HCT116 (cell line): ENCODE measurements at places on chromosomes 16 and 17. TPM values are rescaled to one million over a fixed set of nuclear protein-coding genes. Genes with fewer than 3 reads are reported as not detected.

Gene STAT3
- 61.0 TPM for total RNA-seq

Gene MNT
- total RNA-seq, result 37.0 TPM

Gene KRTAP4-1
- total RNA-seq, result not detected

Gene KIF22
- 155 TPM for total RNA-seq

- no peak for DNase-seq
- no peaks in the 10 kb centered on the region for H3K27me3 ChIP-seq
- H3K4me1 ChIP-seq, result peaks cover 4% of the 10 kb centered on the region; the same call in 1 of the 2 replicates
- no peak overlapping the region; the same call in 1 of the 2 replicates for H3K4me3 ChIP-seq
- H3K36me3 ChIP-seq, result no peaks in the 10 kb centered on the region
- no peak overlapping the region for H3K27ac ChIP-seq
Measured at GRCh38 chr17:10278218-10278617, 79.8 kb upstream of the GAS7 start.

- H3K4me1 ChIP-seq, result peaks cover 19% of the 10 kb centered on the region
- no peaks in the 10 kb centered on the region for H3K27me3 ChIP-seq
- H3K4me3 ChIP-seq, result no peak overlapping the region
- DNase-seq, result no peak
Measured at GRCh38 chr17:65554553-65555223, 6.8 kb downstream of the AXIN2 start.

DNA sequence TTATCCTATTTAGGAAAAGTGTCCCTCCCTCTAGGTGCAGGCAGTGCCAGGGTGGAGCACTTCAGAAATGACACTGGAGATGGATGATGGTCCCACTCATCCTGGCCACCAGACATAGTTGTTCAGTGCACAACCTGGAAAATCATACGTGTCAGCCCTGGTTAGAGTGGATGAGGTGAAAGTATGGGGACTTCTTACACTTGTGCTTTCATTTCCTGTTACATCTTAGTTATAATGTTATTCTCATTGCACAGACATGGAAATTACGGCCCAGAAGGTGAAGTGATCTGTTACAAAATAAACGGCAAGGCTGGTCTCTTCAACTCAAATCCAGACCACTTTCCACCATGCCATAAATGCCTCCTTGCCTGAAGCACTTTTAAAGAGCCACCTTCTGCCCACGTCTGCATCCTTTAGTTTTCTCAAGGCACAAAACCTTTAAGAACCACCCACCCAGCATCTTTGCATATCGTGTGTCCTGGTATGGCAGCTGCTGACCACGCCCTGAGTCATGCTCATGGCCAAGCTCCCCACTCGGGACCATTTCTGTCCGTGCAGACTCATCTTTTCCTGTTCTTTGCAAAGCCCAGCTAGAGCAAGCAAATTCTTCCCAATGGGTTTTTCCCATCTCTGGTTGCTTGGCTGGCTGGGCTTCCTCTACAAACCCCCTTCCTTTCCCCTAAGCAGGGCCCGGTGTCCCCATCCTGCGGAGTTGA lies 22.4 kb downstream of the TBC1D3B start:
- H3K36me3 ChIP-seq, result no peaks in the 10 kb centered on the region
- H3K4me3 ChIP-seq, result no peak overlapping the region
- H3K27ac ChIP-seq, result no peak overlapping the region
- peaks cover 13% of the 10 kb centered on the region; the same call in 1 of the 2 replicates for H3K27me3 ChIP-seq

- no peaks in the 10 kb centered on the region for H3K27me3 ChIP-seq
- H3K27ac ChIP-seq, result no peak overlapping the region
- H3K4me1 ChIP-seq, result peaks cover 18% of the 10 kb centered on the region
- H3K36me3 ChIP-seq, result no peaks in the 10 kb centered on the region
- no peak overlapping the region for H3K4me3 ChIP-seq
- DNase-seq, result no peak
Measured at GRCh38 chr17:37714897-37715296, 30.0 kb downstream of the HNF1B start.

DNA sequence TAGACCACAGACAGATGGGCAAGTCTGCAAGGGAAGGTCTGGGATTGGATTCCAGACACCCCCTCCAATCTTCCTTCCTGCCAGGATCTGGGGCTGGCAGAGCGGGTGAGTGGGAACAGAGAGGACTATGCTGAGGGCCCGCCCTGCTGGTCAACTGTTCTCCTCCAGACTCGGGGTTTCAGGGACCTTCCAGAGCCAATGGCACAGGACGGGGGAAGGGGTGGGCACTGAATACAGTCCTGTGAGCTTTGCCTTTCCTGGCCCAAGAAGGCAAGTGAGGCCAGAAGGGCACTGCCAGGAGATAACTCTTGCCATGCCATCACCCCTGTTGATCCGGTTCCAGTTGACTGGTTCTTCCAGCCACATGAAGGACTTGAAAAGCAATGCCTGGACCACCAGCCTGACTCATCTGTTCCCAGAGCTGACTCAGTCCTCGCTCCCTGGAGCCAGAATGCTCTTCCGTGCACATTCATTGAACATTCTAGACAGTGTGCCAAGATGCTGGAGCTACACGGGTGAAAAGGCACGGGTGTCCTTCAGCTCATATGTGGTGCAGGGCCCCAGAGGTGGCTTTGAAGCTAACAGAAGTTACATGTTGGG lies 533 bp upstream of the MEFV start:
- H3K27me3 ChIP-seq, result no peaks in the 10 kb centered on the region
- no peak overlapping the region for H3K4me3 ChIP-seq
- H3K4me1 ChIP-seq, result peaks cover 5% of the 10 kb centered on the region; the same call in 1 of the 2 replicates
- no peak for DNase-seq
- H3K27ac ChIP-seq, result no peak overlapping the region
- H3K36me3 ChIP-seq, result no peaks in the 10 kb centered on the region

- no peak overlapping the region for H3K27ac ChIP-seq
- no peak overlapping the region for H3K4me3 ChIP-seq
- H3K36me3 ChIP-seq, result no peaks in the 10 kb centered on the region
- DNase-seq, result no peak
- no peaks in the 10 kb centered on the region for H3K27me3 ChIP-seq
Measured at GRCh38 chr17:38958756-38959155, 8.4 kb downstream of the FBXO47 start.

GRCh38 chr17:4485676-4486646 lies 12.7 kb upstream of the SPNS2 start:
- no peaks in the 10 kb centered on the region for H3K36me3 ChIP-seq
- no peaks in the 10 kb centered on the region for H3K27me3 ChIP-seq
- H3K4me3 ChIP-seq, result no peak overlapping the region
- peaks cover 41% of the 10 kb centered on the region for H3K4me1 ChIP-seq
- DNase-seq, result no peak

DNA sequence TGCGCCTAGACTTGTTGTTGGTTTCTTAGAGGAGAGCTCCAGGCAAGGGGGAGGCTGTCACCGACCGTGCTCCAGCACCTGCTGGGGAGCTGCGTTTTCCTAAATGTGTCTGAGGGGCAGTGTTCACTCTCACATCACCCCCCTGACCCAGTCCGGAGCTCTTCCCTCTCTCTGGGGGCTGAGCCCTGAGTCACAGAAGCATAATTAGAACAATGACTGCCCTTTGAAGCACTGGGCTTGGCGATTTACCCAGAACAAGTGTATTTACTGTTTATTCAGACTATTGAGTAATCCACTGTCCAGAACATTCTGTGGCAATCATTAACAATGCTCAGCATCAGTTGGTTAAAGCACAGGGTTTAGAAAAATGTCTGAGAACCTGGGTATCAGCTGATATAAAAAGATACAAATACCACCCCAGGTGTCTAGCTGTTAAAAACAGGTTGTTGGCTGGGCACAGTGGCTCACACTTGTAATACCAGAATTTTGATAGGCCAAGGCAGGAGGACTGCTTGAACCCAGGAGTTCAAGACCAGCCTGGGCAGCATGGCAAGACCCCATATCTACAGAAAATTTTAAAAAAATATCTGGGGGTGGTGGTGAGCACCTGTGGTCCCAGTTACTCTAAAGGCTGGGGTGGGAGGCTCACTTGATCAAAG lies 8.1 kb downstream of the CES4A start:
- no peak for DNase-seq
- no peaks in the 10 kb centered on the region for H3K4me1 ChIP-seq
- H3K36me3 ChIP-seq, result no peaks in the 10 kb centered on the region
- H3K4me3 ChIP-seq, result no peak overlapping the region

DNA sequence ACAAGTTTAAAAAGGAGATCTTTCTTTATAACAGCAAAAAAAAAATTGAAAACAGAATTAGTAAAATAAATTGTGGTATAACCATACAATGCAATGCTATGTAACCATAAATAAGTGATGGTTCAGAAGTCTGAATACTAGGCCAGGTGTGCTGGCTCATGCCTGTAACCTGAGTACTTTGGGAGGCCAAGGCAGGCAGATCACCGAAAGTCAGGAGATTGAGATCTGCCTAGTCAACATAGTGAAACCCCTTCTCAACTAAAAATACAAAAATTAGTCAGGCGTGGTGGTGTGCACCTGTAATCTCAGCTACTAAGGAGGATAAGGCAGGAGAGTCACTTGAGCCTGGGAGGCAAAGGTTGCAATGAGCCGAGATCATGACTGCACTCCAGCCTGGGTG lies 34.6 kb downstream of the CCT6B start:
- H3K4me1 ChIP-seq, result no peaks in the 10 kb centered on the region
- no peaks in the 10 kb centered on the region for H3K27me3 ChIP-seq
- H3K4me3 ChIP-seq, result no peak overlapping the region
- H3K36me3 ChIP-seq, result no peaks in the 10 kb centered on the region
- DNase-seq, result no peak
- H3K27ac ChIP-seq, result no peak overlapping the region
